ENCODE measurements at places on chromosomes 3 and 15.

DNA sequence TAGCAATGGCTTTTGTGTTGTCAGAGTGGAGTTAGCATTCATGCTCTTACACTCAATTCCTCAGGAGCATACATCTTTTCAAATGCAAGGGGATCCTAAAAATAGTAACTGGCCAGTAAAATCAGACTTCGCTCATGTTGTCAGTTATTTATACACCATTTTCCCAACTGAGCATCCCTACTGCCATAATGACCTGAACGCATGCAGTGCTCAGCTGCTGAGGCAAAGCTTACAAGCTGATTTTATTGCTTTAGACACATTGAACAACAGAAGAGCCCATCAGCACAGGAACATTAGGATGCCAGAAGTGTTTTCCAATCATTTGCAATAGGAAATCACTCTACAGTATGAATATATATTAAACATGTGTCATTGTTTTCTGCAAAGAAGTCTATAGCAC is 689.7 kb upstream of the BCHE start:
- no peak for DNase-seq

- DNase-seq = peak; percentile 1
These were observed 536.9 kb downstream of the ZIC1 start for GRCh38 chr3:147945968-147946519.

GRCh38 chr3:12954891-12955650 is 113.7 kb upstream of the RPL32 start:
- peak; percentile 90 for DNase-seq

GRCh38 chr15:25487226-25487884 is 48.5 kb upstream of the UBE3A start:
- DNase-seq = no peak

GRCh38 chr15:57184502-57184901 is 191.8 kb upstream of the CGNL1 start:
- DNase-seq = no peak

GRCh38 chr15:66742286-66742685 is 40.2 kb downstream of the SMAD6 start:
- no peak for DNase-seq
